ENCODE measurements at places on chromosomes 6 and 20.

- DNase-seq: no peak
Observed at GRCh38 chr6:96099069-96099468, 83.3 kb downstream of the FUT9 start.

DNA sequence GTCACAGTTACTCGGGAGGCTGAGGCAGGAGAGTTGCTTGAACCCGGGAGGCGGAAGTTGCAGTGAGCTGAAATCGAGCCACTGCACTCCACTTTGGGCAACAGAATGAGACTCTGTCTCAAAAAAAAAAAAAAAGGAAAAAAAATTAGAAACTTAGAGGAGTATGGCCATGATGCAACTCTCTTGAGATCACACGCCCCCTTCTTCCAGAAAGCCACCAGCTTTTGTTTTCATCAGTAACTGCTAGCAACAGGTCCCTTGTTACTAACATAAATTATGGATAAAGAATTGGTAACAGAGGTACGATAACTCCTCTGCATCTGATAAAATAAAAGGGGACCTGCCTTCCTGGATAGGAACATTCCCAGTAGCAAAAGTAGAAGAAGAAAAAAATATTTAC lies 308.2 kb downstream of the CD83 start:
- no peak for DNase-seq

DNA sequence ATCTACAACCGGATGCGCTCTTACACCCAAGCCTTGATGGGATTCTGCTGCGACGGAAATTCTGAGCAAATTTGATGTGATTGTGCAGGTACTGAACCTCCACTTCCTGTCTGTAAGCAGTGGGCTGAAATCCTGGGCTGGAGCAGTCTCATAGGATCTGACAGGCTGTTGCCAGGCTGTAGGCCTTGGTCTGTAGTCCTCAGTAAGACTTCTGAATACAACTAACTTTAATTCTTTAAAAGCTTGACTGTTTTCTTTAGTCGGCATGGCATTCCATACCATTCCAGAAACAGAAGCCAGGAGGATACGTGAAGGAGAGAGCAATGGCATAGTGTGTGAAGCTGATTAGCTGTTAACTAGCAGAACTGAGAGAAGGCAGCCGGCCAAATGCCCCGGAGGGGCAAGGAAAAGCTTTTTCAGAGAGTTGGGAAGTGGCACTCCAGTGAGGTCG lies 68.3 kb downstream of the ADTRP start:
- DNase-seq: no peak

GRCh38 chr20:24118034-24118433 lies 129.5 kb upstream of the GGTLC1 start:
- DNase-seq: no peak

- DNase-seq: no peak
Observed at GRCh38 chr6:157486572-157486971, 105.6 kb downstream of the ZDHHC14 start.

- DNase-seq: no peak
Observed at GRCh38 chr6:21103626-21104224, 489.8 kb upstream of the SOX4 start.

- DNase-seq: no peak
Observed at GRCh38 chr6:38591439-38591838, 48.3 kb downstream of the BTBD9 start.

DNA sequence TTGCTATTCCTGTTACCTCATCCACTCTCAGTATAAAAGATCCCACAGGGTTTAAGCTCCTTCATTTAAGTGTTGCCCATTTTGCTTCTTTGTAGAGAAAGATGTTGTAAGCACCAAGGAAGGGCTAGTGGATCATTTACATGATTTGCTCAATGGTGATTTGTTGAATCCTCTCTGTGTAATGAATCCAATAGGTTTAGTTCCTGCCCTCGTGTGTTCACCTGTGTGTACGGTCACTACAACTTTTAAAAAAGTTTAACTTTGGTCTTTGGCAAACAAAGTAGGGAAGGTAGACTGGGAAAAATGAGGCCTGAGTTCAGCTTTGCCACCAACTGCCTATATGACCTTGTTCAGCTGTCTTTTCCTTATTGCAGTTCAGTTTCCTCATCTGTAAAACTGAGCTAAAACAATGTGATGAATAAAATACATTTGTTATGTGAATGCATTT lies 51.5 kb downstream of the DHX35 start:
- no peak for DNase-seq
